ENCODE measurements at places on chromosomes 11 and 22. TPM values are rescaled to one million over a fixed set of nuclear protein-coding genes. Genes with fewer than 3 reads are reported as not detected.
A peak's percentile ranks its signal among the peaks of the same experiment; 100 is the strongest.

- no peak for DNase-seq
These were observed 374.5 kb downstream of the METTL15 start for GRCh38 chr11:28482666-28483065.

- DNase-seq: no peak
These were observed 59.2 kb upstream of the FSHB start for GRCh38 chr11:30171661-30172060.

- no peak for DNase-seq
These were observed 48.7 kb upstream of the ARFGAP3 start for GRCh38 chr22:42905702-42906183.

DNA sequence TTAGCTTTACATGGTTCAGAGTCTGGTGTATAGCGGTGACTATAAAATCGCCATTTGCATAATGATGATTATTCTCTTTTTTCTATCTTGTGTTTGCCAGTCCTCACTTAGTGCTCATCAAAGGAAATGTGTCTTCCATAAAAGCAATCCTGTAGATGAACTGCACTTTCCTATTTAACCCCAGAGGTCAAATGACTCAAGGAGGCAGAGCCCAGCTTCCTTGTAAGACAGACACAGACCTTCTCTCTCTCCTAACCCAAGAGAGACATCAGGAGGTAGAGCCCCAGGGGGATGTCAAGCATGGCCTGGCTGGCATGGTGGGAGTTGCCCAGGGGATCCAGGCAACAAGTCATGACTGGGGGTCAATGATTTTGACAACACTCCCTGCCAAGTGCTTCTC lies 46.9 kb upstream of the CRTAM start:
- DNase-seq: no peak

NXPE1 gene
- not detected for polyA plus RNA-seq

- no peak for DNase-seq
These were observed 5.2 kb downstream of the KCNJ5 start for GRCh38 chr11:128896356-128896755.

GRCh38 chr11:108135845-108136544 lies 14.6 kb downstream of the ACAT1 start:
- DNase-seq: no peak

- DNase-seq: no peak
These were observed 102.4 kb upstream of the THY1 start for GRCh38 chr11:119525180-119525866.

DNA sequence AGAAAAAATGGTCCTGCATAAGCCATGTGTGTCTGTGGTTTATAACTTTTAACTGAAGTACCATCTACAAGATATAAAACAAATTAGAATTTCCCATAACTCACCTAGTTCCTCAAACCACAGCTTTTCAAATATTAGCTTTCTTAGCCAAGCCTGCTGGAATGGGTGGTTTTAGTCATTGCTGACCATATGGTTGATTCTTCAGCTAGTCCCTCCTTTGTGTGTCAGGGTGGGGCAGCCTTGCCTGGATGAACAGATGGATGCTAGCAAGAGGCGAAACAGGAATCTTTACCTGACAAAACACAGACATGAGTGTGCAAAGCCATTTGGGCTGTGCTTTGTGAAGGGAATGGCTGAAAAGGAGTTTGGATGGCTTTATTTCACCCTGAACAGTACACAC lies 6.9 kb upstream of the B3GNT6 start:
- DNase-seq: no peak

GRCh38 chr11:359181-359714 lies 10.1 kb upstream of the B4GALNT4 start:
- no peak for DNase-seq

DNA sequence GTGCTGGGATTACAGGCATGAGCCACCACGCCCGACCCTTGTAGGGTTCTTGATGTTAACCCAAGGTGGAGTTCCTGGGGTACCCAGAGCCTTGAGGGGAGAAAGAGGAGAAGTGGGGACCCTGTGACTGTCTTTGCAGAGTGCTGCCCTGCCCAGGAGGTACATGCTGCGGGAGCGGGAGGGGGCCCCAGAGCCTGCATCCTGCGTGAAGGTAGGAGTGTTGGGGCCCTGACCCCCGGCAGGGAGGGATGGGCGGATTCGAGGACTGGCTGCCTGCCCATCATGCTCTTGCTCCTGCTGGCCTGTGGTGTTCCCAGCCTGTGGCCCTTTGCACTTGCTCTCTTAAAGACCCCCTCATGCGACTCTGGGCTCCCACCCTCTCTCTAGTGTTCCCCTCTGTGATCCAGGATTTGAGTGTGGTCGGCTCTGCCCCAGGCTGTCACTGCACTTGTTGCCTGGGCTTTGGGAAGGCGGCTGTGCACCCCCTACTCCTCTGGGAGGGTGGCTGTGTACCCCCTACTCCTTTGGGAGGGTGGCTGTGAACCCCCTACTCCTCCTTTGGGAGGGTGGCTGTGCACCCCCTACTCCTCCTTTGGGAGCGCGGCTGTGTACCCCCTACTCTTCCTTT lies 4.5 kb downstream of the SCO2 start:
- no peak for DNase-seq

- DNase-seq: no peak
These were observed 85.2 kb upstream of the IGLL5 start for GRCh38 chr22:22802339-22802970.

DNA sequence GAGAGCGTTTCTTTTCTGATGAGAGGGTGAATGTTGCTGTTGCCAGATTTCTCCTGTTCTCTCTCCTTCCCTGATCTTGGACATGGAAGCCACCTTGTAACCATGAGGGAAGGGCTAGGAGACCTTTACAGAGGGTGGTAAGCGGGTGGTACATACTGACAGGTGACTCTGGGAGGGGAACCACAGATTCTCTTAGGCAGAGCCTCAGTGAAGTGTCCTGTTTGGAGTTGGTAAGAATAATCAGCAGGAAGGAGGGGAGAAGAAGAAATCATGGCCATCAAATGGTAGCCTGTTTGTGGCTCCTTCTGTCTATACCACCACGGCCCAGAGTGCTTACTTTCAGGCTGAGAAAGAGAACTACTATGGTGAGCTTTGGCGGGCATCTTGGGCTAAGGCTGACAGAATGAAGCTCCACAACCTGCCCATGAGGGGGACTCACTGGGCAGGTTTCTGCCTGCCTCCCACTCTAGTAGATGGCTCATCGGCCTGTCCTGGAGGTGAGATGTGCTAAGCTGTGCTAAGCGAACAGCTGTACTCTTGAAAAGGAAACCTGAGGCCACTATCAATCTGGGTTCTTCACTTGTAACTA lies 55.3 kb upstream of the CLTCL1 start:
- DNase-seq: no peak

GRCh38 chr11:75548595-75549272 lies 13.3 kb upstream of the SERPINH1 start:
- DNase-seq: no peak

GRCh38 chr11:20912065-20912821 lies 242.9 kb downstream of the NELL1 start:
- DNase-seq: no peak

DNA sequence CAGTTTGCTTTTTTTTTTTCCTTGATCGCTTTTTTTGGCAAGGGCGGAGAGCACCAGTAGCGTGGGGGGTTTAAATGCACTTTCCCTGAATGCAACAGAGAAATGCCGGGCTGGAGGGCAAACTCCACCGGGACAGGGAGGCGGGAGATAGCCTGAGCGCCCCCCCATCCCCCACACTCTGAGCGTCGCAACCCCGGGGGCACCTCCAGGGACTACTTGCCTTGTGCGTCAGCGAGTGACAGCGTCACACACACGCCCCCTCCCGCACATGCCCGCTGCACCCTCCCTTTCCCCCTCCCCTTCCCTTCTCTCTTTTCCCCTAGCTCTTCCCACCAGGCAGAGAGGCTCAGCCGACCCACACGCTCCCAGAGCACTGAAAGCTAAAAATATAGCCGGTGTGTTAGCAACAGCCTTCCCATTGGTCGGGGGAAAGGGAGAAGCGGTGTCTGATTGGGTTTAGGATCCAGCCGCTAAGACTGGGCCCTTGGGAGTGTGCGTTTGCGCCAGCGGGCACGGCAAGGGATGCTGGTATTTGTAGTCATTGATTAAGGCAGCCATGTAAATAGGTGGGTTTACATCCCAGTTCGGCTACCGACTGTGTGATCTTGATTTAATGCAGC lies 1.7 kb upstream of the TOB2 start:
- peak; percentile 99 for DNase-seq

HOATZ gene
- polyA plus RNA-seq: 0.08 TPM

GRCh38 chr11:114366331-114367243 lies 33.7 kb downstream of the C11orf71 start:
- DNase-seq: no peak

DNA sequence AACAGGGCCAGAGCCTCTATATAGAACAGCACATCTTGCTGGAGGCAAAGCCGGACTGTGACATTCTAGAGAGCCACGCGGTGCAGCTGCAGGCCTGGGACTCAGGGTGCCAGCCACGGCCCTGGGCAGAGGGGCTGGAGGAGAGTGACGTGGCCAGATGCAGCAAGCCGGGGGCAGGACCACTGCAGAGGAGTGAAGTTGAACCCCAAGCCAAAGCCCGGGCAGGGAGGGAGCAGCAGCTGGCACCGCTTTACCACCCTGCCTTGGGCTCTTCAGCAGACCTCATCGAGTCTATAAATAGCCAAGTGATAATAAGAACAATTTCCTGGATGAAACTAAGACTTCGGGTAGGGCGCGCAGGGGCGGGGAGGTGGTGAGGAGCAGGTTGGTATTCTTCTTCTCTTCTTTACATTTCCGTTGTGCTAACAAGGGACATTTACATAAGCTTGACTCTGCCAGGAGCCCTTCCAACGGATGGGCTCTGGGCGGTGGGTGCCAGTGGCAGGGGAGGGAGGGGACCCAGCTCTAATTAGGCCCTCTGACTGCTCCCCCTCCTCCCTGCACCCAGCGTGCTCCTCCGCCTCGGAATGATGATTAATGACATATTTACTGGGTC lies 110.2 kb downstream of the ST3GAL4 start:
- DNase-seq: no peak

- no peak for DNase-seq
These were observed 404.6 kb downstream of the OPCML start for GRCh38 chr11:133127741-133128140.

- DNase-seq: no peak
These were observed 42.7 kb downstream of the SIK2 start for GRCh38 chr11:111644922-111645321.

SYT12 gene
- 0.23 TPM for polyA plus RNA-seq

DNA sequence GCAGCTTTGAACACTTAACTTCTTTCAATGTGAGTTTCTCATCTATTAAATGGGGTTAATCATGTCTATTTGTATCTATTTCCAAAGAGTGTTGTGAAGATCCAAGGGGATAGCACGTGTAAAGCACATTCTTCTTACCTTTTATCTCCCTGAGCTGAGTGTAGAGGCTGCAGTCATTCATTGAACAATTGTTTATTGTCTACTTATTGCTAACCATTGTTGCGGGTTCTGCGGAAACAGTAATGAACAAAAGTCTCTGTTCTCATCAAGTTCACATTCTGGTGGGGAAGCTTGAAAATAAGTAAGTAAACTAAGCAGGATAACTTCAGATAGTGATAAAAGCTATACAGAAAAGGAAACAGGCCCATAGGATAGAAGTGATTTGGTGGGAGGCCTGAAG lies 27.4 kb upstream of the PLET1 start:
- DNase-seq: no peak

SLC22A12 gene
- polyA plus RNA-seq: 11.3 TPM

DNA sequence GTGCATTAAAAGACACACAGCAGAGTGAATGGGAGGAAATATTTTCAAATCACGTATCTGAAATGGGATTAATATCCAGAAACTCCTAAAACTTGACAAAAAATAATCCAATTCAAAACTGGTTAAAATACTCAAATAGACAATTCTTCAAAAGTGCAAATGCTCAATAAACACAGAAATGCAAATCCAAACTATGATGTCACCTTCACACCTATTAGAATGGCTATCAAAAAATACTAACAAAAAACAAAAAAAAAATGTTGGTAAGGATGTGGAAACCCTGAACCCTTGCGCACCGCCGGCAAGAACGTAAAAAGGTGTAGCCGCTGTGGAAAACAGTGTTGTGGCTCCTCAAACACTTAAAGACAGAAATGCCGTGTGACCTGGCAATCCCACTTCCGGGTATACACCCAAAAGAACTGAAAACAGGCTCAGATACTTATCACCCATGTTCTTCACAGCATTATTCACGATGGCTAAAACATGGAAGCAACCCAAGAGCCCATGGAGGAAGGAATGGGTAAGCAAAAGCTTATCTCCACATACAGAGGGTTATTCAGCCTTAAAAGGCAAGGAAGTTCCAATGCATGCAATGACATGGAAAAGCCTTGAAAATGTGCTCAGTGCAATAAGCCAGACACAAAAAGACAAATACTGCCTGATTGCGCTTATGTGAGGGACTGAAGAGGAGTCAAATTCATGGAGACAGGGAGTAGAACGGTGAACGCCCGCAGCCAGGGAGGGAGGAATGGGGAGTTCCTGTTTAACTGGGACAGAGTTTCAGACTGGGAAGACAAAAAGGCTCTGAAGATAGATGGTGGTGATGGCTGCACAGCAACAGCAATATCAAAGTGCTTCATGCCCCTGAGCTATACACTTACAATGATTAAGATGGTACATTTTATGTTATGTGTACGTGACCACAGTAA lies 19.6 kb downstream of the BRD1 start:
- no peak for DNase-seq

FIBIN gene
- polyA plus RNA-seq: 19.6 TPM

DNA sequence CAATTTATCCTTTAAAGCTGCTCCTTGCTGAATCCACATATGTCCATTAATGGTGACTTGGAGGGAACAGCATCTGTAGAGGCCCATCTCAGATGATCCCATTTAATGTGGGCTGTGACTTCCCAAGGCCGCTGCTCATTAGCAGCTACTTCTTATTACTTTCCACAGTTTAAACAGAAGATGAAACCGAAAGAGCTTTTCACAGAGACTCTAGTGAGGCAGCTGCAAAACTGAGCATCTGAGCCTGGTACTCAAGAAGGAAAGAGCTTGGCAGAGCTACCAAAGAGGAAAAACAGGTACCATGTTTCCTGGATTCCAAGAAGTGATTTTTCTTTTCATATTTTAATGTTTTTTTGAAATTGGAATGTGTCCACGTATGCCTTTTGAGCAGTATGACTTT lies 110.5 kb upstream of the NARS2 start:
- no peak for DNase-seq

DNA sequence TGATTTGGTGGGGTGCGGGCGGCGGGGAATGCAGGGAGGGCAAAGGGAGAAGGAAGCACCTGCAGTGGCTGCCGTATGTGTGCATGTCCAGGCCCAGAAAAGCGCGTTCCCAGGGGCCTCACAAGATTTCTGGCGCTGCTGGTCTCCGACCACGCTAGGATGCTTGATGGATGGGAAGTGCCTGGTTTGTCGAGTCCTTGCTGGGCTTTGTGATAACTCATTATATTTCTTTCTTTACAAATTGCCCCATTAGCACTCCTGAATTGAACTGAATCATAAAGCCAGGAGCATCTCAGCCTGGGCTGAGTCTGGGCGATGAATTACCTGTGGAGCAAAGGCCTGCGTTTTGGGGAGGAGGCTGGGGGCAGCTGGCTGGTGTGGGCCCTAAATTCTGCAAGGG lies 69.2 kb upstream of the LMO1 start:
- no peak for DNase-seq

GRCh38 chr22:30994960-30995359 lies 25.9 kb downstream of the TUG1 start:
- DNase-seq: no peak

OR52H1 gene
- not detected for polyA plus RNA-seq

All from renal cortex interstitium (tissue), 15 donors.